ENCODE measurements at places on chromosomes 13 and 19. TPM values are rescaled to one million over a fixed set of nuclear protein-coding genes. Genes with fewer than 3 reads are reported as not detected.

SOHLH2 gene
- total RNA-seq = not detected

DNA sequence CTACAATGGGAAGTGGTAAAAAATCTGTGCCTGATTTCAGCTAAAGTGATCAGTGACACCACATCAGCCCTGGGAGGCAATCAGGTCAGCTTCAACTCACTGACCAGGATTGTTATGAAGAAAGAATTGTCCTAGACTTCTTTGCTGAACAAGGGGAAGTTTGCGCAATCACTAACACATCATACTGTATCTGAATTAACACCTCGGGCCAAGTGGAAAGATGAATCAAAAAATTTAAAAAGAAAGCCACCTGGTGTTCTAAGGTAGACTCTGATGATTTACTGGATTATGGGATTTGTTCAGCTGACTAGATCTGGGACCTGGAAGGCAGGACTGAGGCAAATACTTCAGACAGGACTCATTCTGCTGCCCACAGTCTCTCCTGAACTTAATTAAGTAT, 161.8 kb downstream of the DIAPH3 start:
- DNase-seq = no peak
- H3K4me3 ChIP-seq = no peak overlapping the region

DNA sequence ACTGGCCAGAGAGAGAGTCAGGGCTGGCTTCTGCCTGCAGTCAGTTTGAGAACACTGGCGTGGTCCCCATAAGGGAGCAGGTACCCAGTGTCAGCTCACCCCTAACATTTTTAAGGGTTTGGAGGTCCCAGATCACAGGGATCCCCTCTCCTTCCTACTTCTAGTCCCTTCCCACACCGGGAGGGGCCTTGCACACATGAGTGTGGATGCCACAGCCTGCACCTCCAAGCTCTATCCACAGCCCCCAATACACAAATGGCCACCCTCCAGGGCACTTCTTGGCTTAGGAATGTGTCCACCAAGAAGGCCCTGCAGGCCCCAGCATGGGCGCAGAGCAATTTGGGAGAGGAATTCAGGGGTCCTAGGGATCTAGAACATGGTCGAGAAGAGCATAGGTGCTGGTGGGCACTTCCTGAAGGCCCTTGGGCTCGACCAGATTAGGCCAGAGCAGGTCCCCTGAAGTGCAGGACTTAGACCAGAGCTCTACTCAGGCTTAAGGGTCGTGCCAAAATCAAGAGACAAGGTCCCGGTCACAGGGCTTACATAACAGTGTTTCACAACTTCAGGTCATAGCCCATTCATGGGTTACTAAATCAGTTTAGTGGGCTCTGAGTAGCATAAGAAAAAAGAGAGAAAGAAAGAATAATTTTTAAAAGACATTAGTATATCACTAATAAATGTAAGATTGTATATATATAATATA, 16.0 kb downstream of the FXYD5 start:
- H3K27ac ChIP-seq = no peak overlapping the region
- no peaks in the 10 kb centered on the region for H3K27me3 ChIP-seq
- H3K36me3 ChIP-seq = no peaks in the 10 kb centered on the region
- DNase-seq = no peak
- peaks cover 6% of the 10 kb centered on the region for H3K4me1 ChIP-seq
- H3K4me3 ChIP-seq = no peak overlapping the region

FAM216B gene
- total RNA-seq = not detected

CD22 gene
- total RNA-seq = not detected

- H3K27ac ChIP-seq = no peak overlapping the region
- H3K27me3 ChIP-seq = no peaks in the 10 kb centered on the region
- no peak for DNase-seq
- no peak overlapping the region for H3K4me3 ChIP-seq
Observed at GRCh38 chr13:42760951-42761350, 20.4 kb upstream of the FAM216B start.

DNA sequence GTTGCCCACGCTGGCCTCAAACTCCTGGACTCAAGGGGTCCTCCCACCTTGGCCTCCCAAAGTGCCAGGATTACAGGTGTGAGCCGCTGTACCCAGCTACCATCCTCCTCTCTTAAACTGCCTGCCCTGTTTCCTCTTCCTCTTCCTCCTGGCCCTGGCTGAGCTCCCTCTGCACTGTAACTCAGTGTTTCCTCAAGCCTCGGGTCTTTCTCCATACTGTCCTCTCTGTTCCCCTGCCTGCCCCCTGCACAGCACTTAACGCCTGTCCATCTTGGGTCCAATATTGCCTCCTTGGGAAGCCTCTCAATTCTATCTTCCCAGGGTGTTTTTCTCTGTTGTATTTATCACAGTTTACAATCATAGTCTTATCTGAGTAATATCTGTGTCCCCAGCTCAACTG, 6.1 kb downstream of the LIPE start:
- peaks cover 14% of the 10 kb centered on the region for H3K4me1 ChIP-seq
- no peak overlapping the region for H3K27ac ChIP-seq

All from Caco-2 (cell line).